Stimulated activated CD8-positive, alpha-beta memory T cell treated with anti-CD3 and anti-CD28 coated beads, Interleukin-15, amount 100 ng/mL, for 1 hour (primary cell): ENCODE measurements at places on chromosomes 6 and 20.

GRCh38 chr6:95280686-95281273, 296.6 kb upstream of the MANEA start:
- no peak for DNase-seq

DNA sequence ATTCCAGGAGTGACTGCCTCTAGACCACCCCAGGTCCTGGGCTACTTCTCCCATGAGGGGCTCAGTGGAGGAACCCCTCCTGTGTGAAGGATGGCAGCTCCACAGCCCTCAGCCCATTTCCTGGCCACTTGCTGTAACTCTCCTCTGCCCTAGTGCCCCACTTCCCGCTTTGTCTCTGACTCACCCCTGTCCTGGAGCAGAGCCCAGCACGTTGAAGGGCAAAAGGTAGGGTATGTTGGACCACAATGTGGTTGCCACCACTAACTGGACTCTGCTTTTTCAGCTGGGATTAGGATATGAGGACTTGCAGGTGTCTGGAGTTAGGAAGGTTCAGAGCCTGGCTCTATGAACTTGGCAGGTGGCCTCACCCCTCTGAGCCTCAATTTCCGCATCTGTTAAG, 2.4 kb downstream of the MYBL2 start:
- DNase-seq: no peak

DNA sequence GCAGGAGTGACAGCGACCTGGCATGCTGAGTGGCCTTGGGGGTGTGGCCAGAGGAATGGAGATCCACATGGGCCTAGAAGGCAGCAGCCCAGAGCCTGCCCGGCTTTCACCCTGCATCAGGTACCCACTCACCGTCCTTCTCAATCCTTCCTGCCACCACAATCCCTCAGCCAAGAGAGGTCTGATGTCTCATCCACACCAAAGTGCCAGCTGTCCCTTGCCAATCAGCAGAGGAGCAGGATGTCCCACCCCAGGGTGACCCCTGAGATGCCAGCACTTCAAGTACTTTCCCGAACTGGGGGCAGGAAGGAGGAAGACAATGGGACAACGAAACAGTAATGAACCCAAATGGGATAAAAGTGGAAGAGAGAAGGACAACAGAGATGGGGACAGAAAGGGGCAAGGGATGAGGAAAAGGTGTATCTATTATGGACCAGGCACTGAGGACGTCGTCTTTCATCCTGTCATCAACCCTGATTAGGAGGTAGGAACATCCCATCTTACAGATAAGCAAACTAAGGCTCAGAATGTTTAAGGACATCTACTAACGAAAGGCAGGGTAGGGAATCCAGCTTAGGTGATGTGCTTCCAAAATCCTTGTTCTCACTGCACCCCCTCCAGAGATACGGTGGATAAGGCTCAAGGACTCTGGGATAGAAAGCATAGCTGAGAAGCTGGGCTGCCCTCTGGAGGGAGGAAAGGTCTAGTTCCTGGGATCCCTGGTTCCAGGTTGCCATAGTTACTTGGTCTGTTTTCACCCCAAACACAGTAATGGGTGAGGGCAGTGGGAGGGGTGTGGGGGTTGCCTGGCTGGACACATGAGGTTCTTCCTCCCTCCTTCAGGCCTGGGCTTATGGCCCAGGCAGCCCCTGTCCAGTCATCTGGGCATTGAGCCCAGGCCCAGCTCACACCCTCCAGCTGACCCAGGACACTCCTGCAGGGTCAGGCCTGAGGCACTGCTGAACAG, 4.5 kb upstream of the TNXB start:
- DNase-seq: no peak

DNA sequence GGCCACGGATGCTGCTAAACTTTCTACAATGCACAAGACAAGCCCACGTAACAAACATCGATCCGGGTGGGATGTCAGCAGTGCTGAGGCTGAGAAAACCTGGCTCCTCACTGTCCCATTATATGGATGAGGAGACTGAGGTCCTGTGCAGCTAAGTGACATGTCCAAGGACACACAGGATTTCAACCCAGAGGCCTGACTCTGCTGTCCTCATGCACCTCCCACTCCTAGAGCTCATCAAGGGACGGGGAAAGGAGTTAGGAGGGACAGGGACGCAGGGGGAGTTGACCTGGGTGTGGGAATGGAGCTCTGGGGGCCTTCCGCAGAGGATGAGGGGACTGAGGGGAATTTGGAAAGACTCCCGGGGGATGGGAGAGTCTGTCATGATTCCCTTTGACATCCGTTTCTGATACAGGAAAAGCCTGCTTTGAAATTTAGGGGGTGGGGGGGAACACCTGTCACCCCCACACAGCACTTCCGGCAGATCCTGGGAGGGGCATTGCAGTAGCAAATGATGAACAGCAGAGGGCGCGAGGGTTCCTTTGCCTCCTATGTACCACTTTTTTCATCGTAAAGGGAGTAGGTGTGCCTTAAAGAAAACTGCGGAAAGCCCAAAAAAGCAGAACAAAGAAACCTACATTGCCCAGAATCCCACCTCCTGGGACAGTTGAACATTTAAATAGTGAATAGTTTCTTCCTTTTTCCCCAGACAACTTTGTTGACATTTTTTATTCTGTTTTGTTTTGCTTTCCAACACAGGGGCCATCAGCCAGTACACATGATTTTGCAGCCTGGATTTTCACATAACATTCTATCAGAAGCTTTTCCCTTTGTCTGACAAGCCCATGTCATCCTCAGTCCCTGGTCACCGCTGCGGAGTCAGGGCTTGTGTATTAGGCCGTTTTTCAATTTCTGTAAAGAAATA, 48.6 kb downstream of the SLC2A10 start:
- peak; percentile 10 for DNase-seq

DNA sequence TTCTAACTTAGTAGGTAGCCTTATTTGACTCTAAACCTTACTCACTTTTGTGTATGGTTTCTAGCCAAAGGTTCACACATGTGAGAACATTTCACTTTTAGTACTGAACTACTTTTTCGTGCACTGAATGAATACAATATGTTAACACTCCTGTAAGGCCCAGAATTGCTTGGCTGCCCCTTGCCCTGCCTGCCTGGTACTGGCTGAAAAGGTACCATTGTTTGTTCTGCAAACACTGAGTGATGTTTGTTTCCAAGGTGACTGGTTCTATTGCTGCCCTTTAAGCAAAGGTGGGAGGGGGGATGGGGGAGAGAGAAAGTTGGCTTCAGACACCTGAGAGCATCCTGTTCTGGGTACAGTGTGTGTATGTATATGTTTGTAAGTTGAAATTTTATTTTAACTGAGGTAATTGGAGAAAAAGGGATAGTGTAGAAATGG, 31.2 kb downstream of the RREB1 start:
- DNase-seq: no peak

DNA sequence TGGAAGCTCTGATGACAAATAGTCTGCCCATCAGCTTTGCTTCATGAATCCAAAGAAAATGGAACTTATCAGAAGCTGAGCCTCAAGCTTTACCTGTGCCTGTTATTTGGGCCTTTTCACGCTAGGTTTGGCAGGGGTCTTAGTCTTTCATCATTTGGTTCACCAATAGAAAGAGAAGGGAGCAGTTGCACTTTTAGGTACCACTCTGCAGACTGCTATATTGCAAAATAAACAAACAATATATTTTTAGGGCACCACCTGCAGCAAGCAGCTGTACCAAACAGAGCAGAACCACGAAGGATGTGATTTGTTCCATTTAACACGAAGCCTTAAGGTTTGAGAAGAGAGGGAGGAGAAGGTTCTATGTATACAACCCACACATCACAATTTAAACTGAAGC, 291.4 kb upstream of the RNF217 start:
- DNase-seq: no peak

DNA sequence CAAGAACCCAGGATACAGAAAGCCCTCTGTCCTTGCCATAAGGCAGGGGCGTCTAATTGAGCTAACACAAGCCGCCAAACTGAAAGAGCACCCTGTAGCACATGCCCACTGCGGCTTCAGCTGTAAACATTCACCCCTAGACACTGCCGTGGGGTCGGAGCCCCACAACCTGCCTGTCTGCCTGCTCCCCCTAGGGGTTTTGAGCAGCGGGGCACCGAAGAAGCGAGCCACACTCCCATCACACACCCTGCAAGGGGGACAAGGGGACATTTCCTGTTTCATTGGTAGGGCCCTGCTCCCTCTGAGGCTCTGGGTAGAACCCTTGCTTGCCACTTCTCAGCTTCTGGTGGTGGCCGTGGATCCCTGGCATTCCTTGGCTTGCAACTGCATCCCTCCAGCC, 45.2 kb upstream of the BCLAF1 start:
- no peak for DNase-seq

DNA sequence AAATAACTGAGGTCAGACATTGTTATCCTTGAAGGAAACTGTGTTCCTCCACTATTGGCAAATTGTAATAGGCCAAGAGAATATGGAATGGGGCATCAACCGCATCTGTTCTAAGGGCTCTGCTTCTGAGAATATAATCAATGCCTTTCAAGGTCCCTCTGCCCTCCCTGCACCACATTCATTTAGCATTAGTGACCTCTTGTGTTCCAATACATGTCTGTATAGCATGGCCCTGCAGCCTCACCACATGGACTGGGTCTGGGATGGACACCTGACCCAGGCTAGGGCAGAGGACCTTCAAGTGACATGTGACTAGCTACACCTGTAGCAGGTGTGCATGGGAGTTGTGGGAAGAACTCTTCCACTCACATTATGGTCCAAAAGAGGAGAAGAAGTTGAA, 14.2 kb downstream of the BTN3A1 start:
- no peak for DNase-seq

GRCh38 chr20:44118185-44119033, 68.6 kb downstream of the JPH2 start:
- no peak for DNase-seq

DNA sequence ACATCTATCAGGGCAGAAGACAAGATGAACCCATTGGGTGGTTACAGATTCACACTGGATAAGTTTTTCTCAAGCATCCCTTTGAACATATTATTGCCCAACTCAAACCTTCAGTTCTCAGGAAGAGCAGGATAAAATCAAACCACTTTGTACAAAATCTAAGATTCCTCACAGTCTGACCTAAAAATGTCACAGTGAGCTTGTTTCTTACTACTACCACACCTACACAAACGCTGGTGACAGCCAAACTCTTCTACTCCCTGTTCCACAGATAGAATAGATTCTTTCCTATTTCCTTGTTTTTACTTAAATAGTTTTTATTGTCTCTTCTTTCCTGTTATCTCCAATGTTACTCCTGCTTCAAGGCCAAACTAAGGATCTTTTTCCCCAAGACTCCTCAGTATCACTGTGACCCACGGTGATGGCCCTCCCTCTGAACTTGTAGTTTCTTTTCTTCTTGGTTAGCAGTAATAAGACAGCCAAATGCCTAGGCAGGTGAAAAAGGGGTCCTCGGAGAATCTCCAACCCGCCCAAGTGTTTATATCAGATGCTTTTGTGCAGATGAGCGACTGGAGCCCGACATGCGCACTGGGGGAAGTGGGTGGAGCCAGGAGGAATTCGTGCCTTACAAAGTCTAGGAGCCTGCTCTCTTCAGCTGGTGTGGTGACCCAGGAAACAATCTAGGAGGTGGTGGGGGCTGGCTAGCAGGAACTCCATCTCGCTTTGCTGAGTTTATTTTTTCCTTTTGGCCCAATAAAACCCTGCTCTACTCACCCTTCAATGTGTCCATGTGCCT, 53.4 kb downstream of the SEL1L2 start:
- no peak for DNase-seq

- no peak for DNase-seq
Measured at GRCh38 chr6:20408851-20409250, 7.2 kb downstream of the E2F3 start.

GRCh38 chr6:156933201-156934068, 156.3 kb downstream of the ARID1B start:
- no peak for DNase-seq

DNA sequence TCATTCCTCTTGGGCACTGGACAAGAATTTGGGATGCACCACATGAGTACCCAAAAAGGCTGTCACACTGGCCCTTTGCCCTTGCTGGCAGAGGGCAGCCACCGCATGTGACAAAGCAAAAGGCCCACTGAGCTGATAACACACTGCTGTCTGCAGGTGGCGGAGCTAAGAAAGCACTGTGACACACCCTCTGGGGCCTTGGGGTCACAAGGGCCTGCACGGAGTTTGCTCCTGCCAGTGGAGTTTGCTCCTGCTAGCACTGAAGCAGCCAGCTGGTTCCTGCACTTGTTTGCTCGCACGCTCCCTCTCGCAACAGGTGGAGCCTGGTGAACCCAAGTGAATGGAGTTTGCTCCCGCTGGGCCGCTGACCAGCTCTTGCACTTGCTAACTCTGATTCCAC, 132.6 kb downstream of the LCA5 start:
- DNase-seq: no peak

GRCh38 chr6:114989279-114989964, 646.6 kb upstream of the HS3ST5 start:
- no peak for DNase-seq

DNA sequence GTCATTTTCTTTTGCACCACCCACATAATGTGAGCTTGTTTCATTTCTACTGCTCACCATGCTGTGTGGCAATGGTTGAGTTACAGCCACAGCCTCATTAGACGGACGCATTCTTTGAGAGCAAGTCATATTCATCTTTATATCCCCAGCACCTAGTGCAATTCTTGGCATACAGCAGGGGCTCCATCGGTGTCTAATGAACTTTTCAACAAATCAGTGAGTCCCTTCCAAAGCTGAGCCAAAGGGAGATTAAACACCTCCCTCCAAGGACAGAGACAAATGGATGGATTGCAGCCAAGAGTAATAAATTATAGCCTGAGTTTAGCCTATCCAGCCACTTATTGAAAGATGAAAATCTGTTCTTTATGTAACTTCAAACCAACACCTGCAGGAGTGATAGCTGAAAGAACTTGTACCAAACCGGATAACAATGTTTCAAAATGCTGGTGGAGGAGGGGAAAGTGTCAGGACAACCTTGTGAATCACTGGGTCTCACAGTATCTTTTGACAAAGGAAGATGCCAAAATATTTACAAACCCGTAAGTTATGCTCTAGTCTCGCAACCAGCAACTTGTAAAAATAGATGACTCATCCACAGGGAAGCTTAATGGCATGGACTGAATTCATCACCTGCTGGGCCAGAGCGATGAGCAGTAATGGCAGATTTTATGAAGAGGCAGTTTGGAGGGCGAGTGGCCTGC, 139.0 kb downstream of the PXDC1 start:
- no peak for DNase-seq

GRCh38 chr6:12249541-12250382, 40.4 kb upstream of the EDN1 start:
- no peak for DNase-seq

DNA sequence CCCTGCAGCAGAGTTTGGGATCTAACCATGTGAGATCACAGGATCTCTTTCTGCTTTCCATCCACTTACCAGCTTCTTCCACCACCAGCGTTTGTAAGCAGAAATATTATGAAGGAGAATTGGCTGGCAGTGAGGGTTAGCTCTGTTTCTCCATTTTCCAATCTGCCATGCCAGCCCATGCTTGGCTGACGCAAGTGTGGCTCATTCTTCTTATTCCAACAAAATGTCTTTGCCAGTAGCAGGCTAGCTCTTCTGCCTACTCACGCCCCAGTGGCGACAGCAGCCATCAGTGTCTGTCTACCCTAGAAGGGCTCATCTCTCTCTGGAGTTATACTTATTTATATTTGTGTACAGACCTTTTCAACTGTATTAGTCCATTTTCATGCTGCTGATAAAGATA, 286.2 kb downstream of the FARS2 start:
- no peak for DNase-seq

- DNase-seq: no peak
Measured at GRCh38 chr6:13654496-13654895, 39.4 kb downstream of the NOL7 start.
